ENCODE measurements at places on chromosomes 5 and 9. TPM values are rescaled to one million over a fixed set of nuclear protein-coding genes. Genes with fewer than 3 reads are reported as not detected.

RASEF gene
- total RNA-seq = 33.7 TPM

ZNF608 gene
- 29.6 TPM for total RNA-seq

CCL28 gene
- total RNA-seq = 7.6 TPM

CD274 gene
- 5.4 TPM for total RNA-seq

CCNO gene
- 16.5 TPM for total RNA-seq

LECT2 gene
- not detected for total RNA-seq

SLC35D2 gene
- total RNA-seq = 26.0 TPM

SPARC gene
- total RNA-seq = 483 TPM

All from ureter (tissue), 1 donor.